GM12865 (cell line): ENCODE measurements at places on chromosomes 7 and 10.
A peak's percentile ranks its signal among the peaks of the same experiment; 100 is the strongest.

GRCh38 chr10:4215963-4216575, 431.1 kb upstream of the KLF6 start:
- DNase-seq, result no peak

DNA sequence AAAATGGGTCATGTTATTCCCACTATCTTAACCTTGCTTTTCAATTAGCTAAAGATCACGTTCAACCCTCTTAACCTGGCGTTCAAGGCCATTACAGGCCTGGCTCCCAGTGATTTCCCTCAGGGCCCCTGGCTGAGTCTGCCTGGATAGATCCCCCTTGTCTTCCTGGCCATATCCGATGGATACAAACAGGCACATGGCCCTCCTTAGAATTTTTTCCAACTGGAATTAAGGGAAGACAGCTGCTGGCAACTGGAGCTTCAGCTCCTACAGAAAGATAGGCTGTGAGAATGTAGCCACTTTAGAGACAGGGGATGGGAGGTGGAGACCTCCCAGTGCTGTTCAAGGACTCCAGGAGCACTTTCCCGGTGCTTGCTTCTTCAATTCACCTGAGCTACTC, 63.1 kb upstream of the ITGA8 start:
- DNase-seq, result no peak

- no peak for DNase-seq
Observed at GRCh38 chr7:133386205-133386604, 133.3 kb downstream of the EXOC4 start.

GRCh38 chr7:14095233-14095950, 105.9 kb upstream of the ETV1 start:
- DNase-seq, result no peak

GRCh38 chr10:33153968-33154327, 180.5 kb downstream of the NRP1 start:
- DNase-seq, result no peak

GRCh38 chr7:128204455-128204854, 36.6 kb upstream of the LEP start:
- no peak for DNase-seq

DNA sequence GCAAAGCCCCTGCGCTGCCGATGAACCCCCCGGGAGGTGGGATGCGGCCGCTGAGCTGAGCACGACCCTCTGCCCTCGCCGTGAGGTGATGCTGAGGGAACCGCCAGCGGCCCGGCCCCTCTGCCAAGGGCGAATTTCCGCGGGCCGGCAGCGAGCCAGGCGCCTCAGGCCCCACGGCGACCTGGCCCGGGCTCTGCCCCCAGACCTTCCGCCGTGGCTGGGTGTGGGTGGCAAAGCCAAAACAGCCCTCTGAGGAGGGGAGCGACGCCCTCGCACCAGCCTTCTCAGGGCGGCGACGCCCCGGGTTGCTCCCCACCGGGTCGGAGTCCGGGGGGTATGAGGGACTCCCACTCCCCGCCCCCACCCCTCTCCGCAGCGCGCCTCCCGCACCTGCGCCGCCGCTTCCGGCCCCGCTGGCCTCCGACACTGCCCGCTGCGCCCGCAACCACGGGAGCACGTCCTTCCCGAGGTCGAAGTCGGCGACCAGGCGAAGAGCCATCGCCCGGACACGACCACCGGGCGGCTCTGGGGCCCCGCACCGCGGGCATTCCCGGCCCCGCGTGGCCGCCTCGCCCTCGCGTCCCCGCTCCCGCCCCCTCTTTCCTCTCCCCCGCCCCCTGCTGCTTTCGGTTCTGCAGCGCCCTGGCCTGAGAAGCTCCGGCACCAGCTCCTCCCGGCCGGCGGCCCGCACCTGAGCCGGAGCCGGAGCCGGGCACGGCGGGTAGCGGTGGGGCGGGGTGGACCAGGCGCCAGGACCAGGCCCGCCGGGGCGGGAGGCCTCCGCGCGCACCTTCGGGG, at the start of gene GSAP:
GSAP (minus strand) TSS at position 527 of the 798 bp plus-strand sequence; CDS start at position 499, 28 bp downstream.
- DNase-seq, result peak; percentile 76

DNA sequence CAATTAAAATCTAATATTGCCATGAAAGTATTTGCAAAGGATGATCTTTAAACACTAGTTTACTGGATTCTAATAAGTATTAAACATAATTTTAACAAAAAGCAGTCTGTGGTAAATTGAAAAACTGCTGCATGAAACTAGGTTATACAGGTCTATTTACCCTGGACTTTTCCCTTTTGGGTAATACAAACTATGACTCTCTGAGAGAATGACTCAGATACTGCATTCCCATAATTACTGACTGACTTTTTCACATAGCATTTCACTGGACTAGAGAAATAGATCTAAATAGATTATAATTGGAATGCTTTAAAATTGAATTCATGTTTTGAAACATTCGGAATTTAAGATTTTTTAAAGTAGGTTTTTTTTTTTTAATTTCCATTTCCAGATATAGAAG, 395.7 kb downstream of the THSD7A start:
- no peak for DNase-seq

DNA sequence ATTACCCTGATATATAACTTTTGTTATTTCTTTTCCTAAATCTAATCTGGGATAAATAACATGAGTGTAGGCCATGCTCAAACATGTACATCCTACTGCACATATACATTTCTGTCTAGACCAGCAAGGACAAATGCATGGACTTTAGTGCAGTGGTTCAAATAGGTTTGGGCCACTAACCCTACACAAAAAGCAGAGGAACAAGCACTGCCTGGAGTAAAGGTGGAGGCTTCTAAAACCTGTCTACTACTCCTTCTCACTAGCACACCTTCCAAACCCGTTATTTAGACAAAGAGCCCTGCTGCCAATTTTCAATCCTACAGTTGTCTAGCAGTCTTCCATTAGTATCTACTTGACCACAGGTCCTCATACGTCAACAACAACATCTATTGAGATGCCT, 34.8 kb downstream of the SGCE start:
- peak; percentile 6 for DNase-seq

- DNase-seq, result no peak
Observed at GRCh38 chr7:88922944-88923343, 127.4 kb upstream of the TEX47 start.

DNA sequence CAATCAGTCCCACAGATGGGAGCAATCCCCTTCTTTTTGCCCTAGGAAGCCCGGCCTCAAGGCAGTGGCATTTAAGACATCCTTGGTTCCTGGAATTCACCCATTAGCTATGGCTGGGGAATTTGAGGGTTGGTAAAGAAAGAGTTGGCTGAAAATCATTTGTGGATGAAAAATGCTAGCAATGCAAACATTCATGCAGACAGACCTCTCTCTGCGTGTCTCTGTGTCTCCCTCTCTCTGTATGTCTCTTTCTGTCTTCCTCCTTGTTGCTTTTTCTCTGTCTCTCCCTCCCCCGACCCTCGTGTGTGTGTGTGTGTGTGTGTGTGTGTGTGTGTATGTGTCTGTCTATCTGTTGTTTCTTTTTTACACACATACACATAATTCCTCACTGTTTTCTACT, 19.4 kb downstream of the LDB3 start:
- DNase-seq, result no peak

- no peak for DNase-seq
Observed at GRCh38 chr7:41536873-41537665, 165.8 kb downstream of the INHBA start.

GRCh38 chr7:8724080-8724718, 290.8 kb downstream of the NXPH1 start:
- peak; percentile 52 for DNase-seq

- DNase-seq, result peak; percentile 56
Observed at GRCh38 chr7:80018941-80019808, 115.5 kb upstream of the GNAI1 start.

DNA sequence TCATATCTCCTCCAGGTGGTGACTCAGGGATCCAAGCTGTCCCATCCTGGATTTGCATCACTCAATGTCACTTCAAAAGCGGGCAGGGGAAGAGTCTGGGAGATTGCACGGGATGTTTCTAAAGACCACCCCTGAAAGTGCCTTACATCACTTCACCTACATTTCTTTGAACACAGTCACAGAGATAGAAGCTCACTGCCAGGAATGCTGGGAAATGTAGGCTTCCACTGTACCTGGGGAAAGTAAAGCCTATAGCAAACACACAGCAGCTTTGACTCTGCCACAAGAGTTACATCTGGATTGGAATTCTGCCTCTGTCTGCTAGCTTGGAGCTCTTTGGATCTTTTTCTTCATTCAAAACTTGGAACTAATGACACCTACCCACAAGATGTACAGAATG, 300.9 kb downstream of the WDR11 start:
- DNase-seq, result no peak

- DNase-seq, result no peak
Observed at GRCh38 chr7:31076641-31077310, 24.7 kb downstream of the ADCYAP1R1 start.

DNA sequence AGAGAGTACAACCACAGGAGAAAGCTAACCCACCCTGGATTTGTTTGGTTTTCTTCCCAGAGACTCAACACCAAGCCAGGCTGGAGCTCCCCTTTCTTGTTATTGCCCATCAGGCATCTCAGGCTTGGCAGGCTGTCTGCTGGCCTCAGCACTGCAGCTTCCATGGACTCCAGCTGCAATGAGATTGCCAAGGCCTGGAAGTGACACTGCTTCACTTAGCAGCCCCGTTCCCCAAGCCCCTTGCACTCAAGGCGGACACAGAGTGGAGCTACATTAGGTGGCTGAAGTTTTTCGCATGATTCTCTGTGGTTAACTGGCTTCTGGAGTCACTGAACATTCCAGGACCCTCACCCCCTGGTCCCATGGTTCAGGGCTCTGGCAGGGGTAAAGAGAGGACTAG, 163.1 kb upstream of the GDF10 start:
- no peak for DNase-seq

DNA sequence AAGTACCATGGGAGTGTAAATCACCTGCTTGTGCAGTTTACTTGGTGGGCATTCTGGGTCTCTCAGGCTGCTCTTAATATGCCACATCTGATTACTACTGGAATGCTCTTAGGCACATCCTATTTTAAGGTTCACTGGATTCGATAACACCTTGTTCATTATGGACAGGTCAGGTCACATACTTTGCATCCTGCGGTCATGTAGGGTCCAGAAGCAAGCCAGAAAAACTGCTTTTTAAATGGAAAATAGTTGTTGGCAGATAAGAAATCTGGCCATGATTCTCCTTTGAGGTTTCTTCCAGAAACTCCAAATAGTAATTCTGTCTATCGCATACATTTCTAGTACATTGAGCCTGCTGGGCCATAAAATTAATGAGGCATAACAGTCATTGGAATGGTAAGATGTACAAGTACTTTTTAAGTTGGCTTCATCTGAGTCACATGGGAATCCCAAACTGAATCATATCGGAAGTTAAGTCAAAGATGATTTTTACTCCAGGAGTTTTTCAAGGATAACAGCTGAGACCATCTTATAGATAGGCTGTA, 371.9 kb downstream of the LRRTM3 start:
- DNase-seq, result no peak

DNA sequence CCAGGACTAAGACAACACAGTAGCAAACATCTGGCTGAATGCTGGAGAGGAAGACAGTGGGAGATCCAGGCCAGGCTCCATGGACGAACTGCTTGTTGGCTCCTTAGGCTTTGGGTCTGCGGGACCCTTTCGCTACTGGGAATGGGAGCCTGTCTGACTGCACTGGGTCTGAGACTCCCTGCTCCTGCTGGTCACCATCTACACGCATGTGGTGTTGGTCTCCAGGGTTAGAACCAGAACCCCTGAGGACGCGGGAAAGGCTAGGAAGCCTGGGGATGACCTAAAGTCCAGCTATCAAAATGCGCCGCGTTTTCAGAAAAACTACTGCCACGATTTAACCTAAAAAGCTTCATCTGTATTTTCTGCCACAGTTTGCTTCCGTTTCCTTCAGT, 817 bp upstream of the DNAJB6 start:
- DNase-seq, result no peak

- DNase-seq, result no peak
Observed at GRCh38 chr10:100803908-100804307, 58.5 kb downstream of the PAX2 start.

- peak; percentile 79 for DNase-seq
Observed at GRCh38 chr10:114498413-114499111, 94.3 kb upstream of the AFAP1L2 start.

DNA sequence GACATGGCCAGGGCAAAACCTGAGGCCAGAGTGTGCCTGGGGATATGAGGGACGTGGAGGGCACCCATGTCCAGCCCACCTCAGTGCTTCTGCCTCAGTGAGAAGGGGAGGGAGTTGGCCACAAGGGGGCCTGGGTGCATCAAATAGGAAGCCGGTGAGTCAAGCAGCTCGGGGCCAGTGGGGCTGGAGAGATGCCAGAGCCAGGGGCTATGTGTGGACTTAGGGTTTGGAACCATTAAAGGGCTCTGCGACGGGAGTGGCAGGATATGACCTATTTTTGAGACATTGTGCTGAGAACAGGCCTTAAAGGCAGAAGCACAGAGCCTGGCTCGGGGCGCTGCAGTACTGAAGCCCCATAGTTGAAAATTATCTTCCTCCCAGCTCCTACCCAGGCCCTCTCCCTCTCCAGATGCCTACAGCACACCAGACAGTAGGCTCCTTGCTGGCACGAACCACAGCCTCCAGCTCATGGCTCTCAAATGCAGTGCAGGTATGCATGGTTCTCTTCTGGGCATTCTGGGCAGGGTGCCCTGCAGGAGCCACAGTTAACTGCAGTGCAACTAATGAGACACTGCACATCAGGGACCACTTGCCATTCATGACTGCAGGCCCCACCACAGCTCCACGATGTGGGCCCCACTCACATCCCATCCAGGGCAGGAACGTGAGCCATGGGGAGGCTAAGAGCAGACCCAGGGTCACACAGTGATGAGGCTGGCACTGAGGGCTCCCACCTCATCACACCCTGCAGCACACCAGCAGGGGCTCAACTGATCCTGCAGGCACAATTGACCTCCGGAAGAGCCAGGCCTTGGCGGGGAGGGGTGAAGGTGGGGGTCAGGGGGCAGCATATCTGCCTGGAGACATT, 7.2 kb upstream of the PGAM2 start:
- peak; percentile 65 for DNase-seq

DNA sequence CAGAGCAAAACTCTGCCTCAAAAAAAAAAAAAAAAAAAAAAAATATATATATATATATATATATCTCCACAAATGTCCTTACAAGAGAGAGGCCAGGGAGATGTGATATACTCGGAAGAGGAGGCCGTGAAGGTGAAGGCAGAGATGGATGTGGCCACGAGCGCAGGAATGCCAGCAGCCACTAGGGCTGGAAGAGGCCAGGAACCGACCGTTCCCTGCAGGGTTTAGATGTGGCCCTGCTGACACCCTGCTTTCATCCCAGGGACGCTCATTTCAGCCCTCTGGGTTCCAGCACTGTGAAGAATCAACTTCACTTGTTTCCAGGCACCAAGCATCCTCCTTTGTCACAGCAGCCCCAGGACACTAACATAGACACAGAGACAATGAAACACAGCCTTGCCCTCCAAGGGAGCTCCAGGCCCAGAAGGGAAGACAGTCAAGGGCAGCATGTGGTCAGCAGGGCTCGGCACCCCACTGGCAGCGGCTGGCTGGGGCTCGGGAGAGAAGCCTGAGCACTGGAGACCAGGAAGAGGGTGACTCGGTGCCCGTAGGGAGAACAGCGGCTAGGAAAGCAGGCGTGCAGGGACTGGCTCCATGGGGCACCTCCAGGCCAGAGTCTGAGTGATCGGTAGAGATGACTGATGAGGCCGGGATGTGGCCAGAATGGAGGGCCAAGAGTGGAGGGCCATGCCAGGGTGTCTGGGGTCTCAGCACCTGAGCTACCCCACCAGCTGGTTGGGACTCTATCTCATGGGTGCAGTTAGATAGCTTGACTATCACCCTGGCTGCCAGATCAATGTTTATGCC, 7.6 kb downstream of the WDR86 start:
- no peak for DNase-seq
